ENCODE measurements at places on chromosomes 3 and 15.

- DNase-seq = no peak
Measured at GRCh38 chr3:53142986-53143385, 12.8 kb upstream of the RFT1 start.

- no peak for DNase-seq
Measured at GRCh38 chr3:124779116-124779515, 48.9 kb downstream of the UMPS start.

DNA sequence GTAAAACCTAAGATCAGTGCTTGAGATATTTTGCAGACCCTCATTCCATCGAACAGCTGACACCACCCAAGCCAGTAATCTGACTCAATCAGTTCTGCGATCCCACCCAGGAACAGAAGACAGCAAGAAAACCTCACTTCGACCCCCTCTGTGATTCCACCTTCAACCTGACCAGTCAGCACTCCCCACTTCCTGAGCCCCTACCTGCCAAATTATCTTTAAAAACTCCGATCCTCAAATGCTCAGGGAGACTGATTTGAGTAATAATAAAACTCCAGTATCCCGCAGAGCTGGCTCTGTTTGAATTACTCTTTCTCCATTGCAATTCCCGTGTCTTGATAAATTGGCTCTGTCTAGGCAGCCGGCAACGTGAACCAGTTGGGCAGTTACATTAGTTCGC, 25.7 kb upstream of the CLDN16 start:
- DNase-seq = no peak

- DNase-seq = no peak
Measured at GRCh38 chr15:68307131-68307928, 29.8 kb downstream of the FEM1B start.

GRCh38 chr3:69357196-69357595, 28.7 kb downstream of the FRMD4B start:
- no peak for DNase-seq

DNA sequence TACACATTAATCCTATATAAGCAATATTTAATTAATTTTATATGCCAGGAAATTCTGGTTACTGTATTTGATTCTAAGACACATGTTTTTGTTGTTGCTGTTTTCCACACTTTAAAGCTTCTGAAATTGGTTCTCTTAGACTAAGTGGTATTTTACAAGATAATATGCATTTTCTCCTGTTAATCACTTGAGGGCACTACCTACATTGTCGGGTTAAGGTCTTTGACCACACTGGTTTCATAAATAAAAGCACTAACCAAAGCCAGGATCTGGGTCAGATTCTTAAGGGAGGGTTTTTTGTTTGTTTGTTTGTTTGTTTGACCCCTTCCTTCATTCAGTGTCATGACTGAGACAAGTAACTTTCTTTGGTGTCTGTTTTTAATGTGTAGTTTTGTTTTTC, 590.2 kb downstream of the RBMS3 start:
- DNase-seq = no peak

DNA sequence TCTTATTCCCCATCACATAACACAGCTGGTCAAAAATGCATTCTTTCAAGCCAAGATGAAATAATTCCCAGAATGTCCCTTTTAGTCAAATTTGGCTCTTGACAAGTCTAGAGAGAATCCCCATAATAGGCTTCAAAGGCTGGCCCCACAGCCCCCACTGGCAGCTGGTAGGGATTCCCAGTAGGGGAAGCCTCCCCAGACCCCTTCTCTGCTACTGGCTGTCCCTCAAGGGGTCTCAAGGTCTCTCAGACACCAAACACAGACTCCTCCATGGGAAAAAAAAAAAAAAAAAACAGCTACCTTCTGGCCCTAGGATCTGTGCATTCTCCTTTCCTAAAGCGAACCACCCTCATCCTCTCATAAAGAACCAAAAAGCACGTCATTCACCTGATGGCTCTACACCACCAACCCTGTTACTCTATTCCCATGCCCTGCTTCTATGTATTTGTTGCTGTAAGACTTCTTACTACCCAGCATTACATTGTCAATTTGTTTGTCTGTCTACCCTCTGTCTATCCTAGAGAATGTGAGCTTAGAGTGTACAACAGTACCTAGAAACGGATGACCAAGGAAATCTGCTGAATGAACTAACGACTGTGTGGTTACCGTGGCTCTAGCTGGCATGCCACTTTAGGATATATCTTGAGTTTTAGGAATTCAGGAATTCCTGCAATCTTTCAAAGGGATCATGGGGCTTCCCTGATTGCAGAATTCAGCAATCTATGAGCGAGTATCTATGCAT, 164.1 kb upstream of the NSMCE3 start:
- no peak for DNase-seq

- DNase-seq = no peak
Measured at GRCh38 chr3:38738630-38739395, 77.2 kb downstream of the SCN10A start.

GRCh38 chr15:23642413-23643044, 5.1 kb downstream of the MAGEL2 start:
- DNase-seq = peak; percentile 64

DNA sequence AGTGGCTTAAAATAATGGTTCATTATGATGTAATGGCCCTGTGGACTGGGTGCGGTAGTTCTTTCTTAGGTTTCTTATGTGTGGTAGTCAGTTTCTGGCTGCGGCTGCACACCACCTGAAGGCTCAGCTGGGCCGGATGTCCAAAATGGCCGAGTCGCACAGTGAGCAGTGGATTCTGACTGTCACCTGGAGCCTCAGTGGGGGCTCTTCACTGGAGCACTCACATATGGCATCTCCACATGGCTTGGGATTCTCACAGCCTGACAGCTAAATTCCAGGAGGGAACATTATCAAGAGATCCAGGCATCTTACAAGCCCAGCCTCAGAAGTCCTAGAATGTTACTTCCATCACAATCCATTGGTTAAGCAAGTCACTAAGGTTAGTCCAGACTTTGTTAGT, 26.8 kb upstream of the ALDH1L1 start:
- no peak for DNase-seq

DNA sequence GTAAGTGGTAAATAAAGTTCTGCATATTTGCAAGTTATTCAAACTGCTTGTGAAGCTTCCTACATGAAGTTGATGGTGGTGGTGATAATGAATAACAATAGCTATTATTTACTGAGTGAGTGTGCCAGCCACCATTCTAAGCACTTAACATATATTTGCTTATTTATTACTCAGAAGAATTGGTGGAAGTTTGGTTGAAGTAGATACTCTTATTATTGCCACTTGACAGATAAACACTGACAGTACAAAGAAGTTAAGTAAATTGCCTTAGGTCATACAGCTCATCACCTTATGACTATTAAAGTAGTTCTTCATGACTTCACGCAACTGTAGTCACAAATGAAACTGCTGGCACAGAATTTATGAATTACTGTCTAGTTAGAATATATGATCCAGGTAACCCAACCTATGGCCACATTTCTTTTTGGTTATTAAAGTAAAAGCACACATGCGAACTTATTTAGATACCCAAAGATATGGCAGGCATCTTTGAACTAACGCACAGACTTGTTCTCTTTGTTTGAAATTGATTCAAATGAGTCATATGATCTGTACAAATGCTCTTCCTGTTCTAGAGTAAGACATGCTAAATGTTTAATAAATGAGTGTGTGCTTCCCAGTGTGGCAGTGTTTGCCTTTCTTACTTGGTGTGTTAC, 99.8 kb upstream of the NR2F2 start:
- no peak for DNase-seq

DNA sequence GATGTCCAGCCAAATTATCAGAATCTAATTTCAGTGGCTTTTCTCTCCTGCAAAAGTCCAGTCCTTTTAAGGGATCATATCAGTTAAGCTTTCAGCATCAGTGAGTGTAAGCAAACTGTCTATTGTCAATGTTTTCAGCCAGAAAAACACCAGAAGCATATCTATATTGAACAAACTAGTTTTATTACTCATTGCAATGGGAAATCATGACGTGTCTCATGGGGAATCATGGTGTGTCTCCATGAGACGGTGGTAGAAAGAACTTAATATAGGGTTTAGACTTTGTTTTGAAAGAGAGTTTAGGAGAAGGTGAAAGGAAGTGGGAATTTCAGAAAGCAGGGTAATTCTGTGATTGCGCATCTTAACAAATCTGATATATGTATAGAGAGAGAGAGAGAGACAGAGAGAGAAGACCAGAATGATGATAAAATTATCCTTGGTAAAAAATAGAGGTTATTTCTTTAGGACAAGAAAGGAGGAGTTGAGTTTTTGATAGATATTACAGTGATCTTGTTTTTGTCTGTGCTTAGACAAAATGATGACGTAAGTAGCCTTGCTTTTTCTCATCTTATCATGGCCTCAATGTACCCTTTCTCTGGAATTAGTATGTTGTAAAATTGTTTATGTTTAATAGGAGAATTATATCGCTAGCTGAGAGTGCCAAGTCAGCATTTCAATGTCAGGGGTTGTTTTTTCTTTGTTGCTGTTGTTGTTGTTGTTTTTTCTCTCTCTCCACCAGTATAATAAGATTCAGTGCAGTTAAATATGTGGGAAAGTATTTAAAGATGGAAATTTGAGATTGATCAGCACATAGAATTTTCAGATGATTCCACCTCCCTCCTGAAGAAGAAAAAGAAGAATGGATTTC, 129.9 kb upstream of the OSTN start:
- DNase-seq = no peak

- no peak for DNase-seq
Measured at GRCh38 chr3:133505813-133506212, 67.7 kb upstream of the CDV3 start.

- no peak for DNase-seq
Measured at GRCh38 chr3:39169712-39170111, 16.3 kb upstream of the CSRNP1 start.

DNA sequence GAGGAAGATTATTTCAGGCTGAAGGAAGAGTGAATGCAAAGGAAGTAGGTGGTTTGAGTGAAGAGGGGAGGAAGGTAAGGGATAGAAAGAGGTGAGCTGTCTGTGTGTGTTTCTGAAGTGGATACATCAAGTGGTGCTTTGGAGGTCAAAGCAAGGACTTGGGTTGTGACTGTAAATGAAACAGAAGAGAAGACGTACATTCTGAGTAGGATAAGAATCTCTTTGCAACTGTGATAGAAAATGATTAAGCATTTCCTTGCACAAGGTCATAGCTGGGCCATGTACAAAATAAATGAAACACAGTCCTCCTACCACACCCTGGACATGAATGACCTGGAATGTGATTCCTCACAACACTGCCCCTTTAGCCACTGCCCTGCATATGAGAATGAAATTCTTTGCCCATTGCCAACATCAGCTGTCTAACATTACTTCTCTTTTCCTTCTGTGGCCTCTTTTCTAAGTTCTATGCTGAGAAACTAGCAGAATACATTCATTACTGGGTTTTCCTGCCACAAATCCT, 28.3 kb upstream of the MINDY4B start:
- DNase-seq = no peak

DNA sequence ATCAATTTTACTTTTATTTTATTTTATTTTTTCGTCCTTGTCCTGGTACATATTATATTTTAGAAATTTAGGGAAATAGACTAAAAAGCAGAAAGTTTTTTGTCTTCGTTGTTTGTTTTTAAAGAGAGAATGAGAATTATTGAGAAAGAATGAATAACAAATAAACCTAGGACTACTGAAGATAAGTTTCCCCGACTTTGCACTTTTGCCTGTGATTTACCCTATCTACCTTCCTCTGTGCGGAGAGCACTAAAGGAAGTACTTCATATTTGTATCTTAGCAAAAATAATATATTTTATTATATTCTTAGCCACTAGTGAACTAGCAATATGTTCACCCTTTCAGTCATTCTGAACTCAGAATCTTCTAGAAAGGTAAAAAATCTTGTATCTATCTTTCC, 60.6 kb downstream of the ECT2 start:
- DNase-seq = no peak

DNA sequence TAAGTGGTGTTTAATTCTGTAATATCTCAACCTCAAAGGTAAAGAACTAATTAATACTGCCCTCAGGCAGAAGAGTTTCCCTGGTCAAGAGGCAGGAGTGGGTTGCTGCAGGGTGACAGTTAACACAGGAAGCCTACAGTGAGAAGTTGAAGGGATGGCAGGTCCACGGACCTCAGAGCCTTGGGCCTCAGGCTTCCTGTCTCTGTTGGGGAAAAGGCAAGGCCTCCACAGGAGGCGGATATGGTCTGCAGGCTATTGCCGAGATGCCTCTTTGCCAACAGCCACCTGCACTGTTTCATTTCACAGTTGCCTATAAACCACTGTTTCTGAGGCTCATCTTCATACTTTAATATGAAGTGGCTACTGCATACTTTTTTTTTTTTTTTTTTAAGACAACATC, 33.3 kb upstream of the RPN1 start:
- DNase-seq = no peak

Data from muscle of back (tissue), 13 donors.